Daoy (cell line): ENCODE measurements at places on chromosomes 1 and 21. TPM values are rescaled to one million over a fixed set of nuclear protein-coding genes. Genes with fewer than 3 reads are reported as not detected.

- DNase-seq, result no peak
These were observed 1.7 kb downstream of the CEP170 start for GRCh38 chr1:243253211-243253925.

Gene SPRR2F
- total RNA-seq, result not detected in 2 replicates

GRCh38 chr1:211537253-211537652 is 41.7 kb downstream of the SLC30A1 start:
- DNase-seq, result peak; percentile 44

- peak; percentile 16 for DNase-seq
These were observed 33.9 kb upstream of the ASPM start for GRCh38 chr1:197180252-197180878.

DNA sequence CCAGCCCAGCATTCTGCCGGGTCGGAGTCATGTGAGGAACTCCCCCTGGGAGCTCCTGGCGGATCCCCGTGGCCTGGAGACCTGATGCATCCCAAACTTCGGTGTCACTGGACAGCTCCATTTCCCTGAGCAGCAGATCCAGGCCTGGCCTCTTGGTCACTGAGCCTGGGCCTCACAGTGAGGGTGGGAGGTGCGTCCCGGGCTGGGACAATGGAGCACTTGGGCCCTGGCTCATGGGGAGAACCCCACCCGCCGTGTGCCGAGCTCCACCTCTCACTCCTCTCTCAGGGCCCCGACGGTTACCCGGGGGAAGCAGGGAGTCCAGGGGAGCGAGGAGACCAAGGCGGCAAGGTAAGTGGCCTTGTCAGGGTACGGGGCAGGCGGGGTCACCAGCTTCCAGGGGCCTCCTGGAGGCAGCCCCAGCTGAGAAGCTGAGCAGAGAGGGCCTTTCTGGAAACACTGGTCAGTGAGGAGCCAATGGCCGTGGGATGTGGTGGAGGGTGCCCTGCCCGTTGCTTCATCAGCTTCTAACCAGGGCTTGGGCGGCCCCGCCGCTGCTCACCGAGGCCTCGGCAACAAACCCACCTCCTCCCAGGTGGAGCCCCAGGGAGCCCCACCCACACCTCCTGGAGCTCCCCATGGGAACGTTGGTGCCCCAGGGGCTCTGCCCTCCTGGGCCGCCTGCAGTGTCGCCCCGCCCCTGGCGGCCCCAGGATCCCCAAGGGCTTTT is 19.8 kb downstream of the COL6A2 start:
- DNase-seq, result no peak

Gene GFI1
- 0.06 and 0.30 TPM in 2 replicates for total RNA-seq

- DNase-seq, result no peak
These were observed 94.1 kb upstream of the CASZ1 start for GRCh38 chr1:10890491-10891071.

Gene ZNF695
- 7.3 and 8.6 TPM in 2 replicates for total RNA-seq
